Lower leg skin (tissue), 4 donors: ENCODE measurements at places on chromosomes 1 and 21.
A peak's percentile ranks its signal among the peaks of the same experiment; 100 is the strongest.

- DNase-seq: no peak
Measured at GRCh38 chr1:38121231-38121680, 74.7 kb upstream of the POU3F1 start.

GRCh38 chr1:56235909-56236510 is 343.4 kb downstream of the PLPP3 start:
- DNase-seq: no peak

DNA sequence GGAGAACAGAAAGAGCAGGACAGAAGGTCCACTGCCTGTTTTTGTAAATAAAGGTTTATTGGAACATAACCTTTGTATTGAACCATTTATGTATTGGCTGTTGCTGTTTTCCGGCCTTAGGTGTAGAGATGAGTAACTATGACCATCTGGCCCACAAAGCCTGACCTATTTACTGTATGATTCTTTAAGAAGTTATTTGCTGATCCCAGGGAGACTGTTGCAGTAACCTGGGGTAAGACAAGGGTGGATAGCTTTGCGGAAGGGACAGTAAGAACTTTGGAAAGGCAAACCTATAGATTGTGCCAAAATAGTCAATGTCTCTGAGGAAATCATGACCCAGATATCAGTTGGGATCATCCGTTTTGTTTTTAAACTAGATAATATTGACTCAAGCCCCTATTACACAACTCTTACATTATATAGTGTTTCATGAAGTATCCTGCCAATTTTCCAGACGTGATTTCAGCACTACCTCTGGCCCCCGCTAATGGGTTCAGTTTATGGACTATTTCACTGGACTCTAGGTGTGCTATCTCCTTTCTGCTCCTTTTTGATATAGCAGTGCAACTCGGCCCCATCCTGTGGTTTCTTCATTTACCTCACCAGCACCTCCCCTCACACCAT is 20.8 kb upstream of the TLCD4 start:
- DNase-seq: no peak

GRCh38 chr1:44089371-44090048 is 29.1 kb upstream of the KLF17 start:
- DNase-seq: no peak

DNA sequence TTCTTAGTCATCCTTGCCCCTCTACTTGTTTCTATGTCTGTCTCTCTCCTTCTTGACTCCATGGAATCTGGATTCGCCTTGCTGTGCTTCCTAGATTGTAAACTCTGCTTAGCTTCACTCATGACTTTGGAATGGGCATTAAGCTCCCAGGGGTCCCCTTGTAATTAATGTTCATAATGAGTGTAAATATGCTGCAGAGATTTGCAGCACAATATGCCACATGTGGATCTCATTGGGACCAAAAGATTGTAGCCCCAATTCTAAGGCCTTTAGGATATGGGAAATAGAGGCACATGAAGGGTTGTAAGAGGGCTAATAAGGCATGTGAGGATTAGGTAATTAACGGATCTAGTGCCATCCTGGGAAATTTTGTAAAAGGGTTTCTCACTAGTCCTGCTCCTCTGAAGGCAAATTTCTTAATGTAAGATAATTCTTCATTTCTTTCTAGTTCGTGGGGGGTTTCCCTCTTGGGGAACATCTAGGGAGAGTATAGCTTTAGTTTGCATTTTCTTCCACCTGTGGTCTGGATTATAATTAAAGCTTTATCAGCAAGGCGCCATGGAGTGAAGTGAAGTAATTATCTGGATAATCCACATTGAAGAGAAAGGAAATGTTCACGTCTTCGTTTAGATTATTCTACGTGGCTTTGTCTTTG is 659.2 kb upstream of the PLXNA2 start:
- no peak for DNase-seq

GRCh38 chr1:75394386-75395139 is 216.4 kb downstream of the SLC44A5 start:
- no peak for DNase-seq

DNA sequence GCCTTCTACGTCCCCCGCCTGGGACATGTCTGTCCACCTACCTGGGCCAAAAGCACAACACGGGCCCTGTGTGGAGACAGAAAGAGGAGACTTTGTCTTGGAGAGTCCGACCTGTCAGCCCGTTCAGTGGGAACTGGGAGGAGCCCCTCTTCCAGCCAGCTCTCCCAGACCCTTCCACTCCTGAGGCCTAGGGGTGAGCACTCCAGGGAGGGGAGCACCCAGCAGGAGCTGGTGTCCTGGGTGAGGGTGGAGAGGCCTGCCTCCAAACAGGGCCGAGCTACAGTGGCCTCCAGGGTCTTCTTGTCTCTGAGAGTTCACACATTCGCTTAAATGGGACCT is 546 bp downstream of the SPOCD1 start:
- DNase-seq: no peak

DNA sequence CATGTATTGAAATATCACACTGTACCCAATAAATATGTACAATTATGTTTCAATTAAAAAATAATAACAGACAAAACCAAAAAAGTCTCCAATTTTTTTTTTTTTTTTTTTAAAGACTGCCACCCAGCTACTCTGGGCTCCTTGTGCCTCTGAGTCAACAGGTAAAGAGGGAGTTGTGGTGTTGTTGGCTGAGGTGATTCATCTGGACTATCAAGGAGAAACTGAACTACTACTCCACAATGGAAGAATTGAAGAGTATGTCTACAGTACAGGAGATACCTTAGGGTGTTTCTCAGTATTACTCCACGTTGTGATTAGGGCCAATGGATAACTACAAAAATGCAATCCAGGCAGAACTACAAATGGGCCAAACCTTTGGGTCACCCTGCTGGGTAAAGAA is 67.9 kb downstream of the SCMH1 start:
- DNase-seq: no peak

DNA sequence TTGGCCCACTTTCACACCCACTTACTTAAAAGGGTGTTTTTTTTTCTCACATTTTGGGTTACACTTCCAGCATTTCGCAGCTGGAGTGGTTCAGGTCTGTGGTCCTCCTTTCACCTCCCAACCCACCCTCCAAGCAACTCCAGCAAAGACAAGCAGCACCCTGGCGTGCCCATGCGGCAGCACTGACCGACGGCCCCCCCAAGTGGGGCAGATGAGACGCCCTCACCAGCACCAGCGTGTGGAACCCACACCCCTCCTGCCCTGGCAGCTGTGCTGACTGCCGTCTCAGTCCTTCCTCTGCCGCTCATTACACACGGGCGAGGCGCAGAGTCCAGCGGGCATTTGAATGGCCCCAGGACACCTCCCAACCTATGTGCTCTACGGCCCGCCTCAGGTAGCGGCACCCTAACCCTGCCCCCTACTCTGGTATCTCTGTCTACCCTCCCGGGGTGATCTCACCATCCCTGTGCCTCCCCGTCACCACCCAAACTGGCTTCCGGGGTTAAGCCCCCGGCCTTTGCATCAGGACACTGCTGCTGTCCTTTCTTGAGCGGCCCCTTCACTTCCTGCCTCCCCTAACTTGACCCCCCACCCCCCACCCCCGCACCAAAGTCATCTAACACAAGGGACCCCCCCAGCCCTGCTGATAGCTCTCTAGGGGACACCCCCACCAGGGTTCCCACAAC is 10.9 kb downstream of the LSS start:
- no peak for DNase-seq

DNA sequence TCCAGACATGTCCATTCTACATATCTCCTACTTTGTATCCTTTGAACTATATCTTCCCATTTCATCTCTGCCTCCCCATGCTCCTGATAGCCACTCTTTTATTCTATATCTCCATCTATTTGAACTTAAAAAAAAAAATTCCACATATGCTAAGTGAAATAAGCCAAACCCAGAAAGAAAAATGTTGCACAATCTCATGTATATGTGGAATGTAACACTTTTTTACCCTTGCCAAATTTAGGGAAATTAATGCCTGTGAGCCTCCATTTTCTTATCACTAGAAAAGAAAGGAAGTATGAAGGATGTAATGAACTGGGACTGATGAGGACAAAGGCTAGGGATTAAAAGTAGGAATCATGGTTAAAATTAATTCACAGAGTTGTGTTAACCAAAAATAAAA is 53.5 kb downstream of the RGS13 start:
- no peak for DNase-seq

- no peak for DNase-seq
Measured at GRCh38 chr1:5949085-5949760, 43.0 kb downstream of the NPHP4 start.

DNA sequence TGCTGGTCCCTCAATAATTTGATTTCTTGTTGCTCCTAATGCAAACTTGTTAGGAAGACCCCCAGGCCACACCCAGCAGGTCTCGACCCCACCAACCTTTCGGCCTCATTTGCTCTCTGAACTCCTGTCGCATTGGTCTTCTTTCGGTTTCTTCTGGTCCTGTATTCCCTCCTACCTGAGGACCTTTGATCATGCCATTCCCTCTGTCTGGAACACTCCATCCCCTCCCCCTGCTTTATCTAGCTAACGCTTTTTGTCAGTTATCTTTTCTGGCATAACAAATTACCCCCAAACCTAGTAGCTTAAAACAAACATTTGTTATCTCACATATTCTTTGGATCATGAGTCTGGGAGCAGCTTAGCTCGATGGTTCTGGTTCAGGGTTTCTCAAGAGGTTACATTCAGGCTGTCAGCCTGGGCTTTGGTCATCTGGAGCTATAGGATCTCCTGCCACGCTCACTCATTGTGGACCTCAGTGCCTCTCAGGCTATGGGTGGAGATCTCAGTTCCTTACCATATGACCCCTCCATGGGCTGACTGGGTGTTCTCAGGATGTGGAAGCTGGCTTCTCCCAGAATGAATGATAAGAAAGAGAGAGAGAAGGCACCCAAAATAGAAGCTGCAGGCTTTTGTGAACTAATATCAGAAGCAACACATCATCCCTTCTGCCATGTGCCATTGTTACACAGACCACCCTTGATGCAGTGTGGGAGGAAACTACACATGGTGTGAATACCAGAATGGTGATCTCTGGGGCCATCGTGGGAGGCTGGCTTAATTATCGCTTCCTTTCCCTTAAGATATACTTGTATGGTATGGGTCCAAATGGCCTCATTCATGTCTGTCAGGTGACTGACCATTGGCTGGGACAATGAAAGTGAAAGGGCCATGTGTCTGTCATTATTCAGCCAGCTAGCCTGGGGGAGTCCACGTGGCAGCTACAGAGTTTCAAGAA is 29.1 kb upstream of the BCAR3 start:
- no peak for DNase-seq

GRCh38 chr1:42046761-42047507 is 106.3 kb upstream of the GUCA2B start:
- DNase-seq: no peak

- DNase-seq: no peak
Measured at GRCh38 chr1:193697115-193697762, 510.8 kb upstream of the B3GALT2 start.

- peak; percentile 16 for DNase-seq
Measured at GRCh38 chr1:183989078-183989577, 48.4 kb downstream of the COLGALT2 start.

DNA sequence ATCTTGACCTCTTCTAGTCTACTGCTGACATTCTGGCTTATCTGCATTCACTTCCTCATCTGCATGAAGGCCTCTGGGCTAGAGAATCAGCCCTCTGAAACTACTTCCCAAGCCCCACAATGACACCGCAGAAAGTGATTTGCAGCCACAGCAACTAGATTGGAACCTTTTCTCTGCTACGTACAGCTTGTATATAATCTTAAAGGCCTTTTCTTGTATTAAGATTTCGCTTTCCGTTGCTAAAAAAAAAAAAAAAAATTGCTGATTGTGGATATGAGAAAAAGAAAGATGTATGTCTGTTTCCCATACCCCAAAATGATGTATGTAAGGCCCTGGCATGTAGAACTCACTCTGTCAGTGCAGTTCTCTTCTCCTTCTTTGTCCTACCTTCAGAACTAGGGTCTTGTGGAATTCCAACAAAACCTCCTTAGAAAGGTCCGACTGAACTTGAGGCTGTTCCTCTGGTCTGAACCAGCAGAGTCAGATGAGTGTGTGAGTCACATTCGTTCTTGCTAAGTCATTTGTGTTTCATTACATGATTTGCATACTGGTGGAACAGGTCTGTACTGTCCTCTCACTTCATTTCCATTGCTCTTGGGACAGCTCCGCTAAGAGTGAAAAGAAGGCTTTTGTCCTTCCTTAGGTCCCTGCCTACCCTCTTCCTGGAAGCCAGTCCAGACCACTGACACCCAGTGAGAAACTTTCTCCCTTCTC is 62.7 kb downstream of the PLPP3 start:
- DNase-seq: no peak

GRCh38 chr1:5704561-5705514 is 287.4 kb downstream of the NPHP4 start:
- DNase-seq: no peak

GRCh38 chr1:241157435-241157834 is 199.6 kb downstream of the RGS7 start:
- DNase-seq: no peak

GRCh38 chr1:151501474-151501873 is 9.7 kb upstream of the CGN start:
- DNase-seq: no peak

DNA sequence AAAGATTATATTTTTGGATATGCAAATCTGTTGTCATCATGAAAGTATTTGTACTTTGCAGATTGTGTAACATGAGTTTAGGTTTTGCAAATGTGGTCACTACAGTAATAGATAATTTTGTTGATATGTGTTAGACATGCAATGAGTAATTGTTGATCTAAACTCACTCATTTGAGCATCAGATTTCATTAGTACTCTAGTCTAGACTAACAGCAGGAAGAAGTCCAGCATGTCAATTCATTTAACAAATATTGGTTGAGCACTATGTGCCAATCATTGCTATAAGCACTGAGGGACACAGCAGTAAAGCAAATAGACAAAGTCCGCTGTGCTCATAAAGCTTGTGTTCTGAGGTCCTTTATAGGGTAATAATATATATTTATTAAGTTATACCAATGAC is 350.0 kb downstream of the USP25 start:
- no peak for DNase-seq

DNA sequence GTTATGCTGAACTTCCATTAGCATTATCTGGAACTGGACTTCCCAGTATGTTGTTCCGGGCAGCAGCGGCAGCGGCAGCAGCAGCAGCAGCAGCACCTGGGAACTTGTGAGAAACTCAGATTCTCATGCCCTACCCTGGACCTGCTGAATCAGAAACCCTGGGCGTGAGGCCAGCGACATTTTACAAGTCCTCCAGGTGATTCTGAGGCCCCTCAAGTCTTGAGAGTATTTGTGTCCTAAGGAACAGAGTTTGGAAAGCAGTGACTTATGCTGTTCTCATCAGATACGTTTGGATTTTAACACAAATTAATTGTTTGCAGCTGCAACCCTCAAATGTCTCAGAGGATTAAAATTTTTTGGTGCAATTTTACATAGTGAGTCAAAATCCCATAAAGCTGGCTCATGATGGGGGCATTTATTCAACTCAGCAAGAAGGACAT is 157.2 kb upstream of the KAZN start:
- DNase-seq: no peak

GRCh38 chr1:244151537-244151936 is 100.5 kb downstream of the ZBTB18 start:
- DNase-seq: no peak

- DNase-seq: no peak
Measured at GRCh38 chr21:28240586-28240985, 752.1 kb downstream of the LTN1 start.

- DNase-seq: no peak
Measured at GRCh38 chr1:240287722-240288121, 196.0 kb downstream of the FMN2 start.
